ENCODE measurements at places on chromosomes 11 and 22.
A peak's percentile ranks its signal among the peaks of the same experiment; 100 is the strongest.

DNA sequence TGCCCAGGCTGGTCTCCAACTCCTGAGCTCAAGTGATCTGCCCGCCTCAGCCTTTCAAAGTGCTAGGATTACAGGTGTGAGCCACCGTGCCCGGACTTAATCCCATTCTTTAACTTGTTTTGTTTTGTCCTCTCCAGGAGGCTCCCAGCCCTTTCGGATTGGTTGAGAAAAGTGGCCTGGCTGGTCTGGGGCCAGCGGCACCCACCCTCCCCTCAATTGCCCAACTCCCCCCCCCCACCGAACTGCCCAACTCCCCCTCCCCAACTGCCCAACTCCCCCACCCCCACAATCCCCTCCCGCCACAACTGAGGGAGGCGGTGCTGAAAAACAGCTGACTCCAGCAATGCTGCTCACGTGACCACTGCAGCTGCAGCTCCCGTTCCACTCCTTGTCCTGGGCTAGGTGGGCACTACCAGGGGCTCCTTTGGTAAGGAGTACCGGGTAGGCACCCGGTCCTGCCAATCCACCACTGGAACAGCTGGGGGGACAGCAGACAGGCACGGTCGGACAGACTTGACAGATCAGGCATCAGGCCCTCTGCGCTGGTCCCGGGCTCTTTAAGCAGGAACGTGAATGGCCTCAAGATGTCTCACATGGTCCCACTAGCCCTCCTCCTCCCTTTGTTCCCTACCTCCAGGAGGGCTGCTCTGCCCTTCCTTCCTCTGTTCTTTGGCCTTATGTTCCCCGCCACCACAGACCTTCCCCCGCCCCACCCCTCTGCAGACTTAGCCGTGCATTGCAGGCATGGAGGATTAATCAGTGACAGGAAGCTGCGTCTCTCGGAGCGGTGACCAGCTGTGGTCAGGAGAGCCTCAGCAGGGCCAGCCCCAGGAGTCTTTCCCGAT lies at the start of gene TCN2:
TCN2 (plus strand) TSS at position 720 of the 845 bp plus-strand sequence. CDS start 158 bp downstream, outside the sequence.
- DNase-seq: peak; percentile 85

DNA sequence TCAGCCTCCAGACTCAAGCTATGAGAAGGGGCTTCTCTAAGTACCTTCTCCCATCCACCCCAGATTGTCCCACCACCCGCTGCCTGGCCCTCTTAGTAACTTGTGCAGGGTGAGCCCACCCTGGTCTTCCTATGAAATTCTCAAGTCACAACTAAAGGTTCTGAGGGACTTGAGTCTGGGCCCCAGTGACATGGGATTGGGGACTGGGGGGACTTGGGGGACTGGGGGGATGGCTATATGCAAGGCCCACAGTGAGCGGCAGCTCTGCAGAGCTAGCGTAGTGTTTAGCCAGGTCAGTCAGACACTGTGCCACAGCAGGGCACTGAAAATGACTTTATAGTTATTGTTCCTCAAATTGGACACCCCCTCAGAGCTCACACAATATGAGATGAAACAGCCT lies 622.3 kb upstream of the CADM1 start:
- no peak for DNase-seq

DNA sequence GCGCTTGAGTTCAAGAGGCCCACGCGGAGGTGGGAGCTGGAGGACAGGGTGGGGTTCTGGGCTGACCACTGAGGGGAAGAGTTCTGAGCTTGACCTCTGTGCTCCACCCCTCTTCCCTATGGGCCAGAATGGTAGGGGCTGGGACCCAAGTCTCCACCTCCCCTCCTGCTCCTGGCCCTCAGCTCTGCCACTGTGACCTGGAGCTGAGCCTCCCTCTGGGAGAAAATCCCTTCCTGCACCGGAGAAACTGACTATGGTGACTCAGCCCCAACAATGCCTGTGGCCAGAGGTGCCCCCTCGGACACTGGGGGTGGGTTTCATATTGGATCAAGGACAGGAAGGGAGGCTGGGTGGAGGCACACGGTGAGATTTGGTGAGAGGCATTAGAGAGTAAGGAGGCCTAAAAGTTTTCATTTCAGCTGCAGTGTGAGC lies 23.0 kb downstream of the RELT start:
- DNase-seq: no peak

DNA sequence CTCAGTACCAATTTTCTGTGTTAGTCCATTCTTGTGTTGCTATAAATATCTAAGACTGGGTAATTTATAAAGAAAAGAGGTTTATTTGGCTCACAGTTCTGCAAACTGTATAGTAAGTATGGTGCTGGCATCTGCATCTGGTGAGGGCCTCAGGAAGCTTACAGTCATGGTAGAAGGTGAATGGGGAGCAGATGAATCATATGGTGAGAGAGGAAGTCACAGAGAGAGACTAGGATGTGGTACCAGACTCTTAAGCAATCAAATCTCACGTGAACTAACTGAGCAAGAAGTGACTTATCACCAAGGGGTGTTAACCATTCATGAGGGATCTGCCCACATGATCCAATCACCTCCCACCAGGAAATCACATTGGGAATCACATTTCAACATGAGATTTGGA lies 60.8 kb upstream of the ZBED5 start:
- DNase-seq: no peak

GRCh38 chr11:91700854-91701253 lies 523.8 kb upstream of the FAT3 start:
- no peak for DNase-seq
